T-helper 17 cell (primary cell): ENCODE measurements at places on chromosomes 3 and 15.

DNA sequence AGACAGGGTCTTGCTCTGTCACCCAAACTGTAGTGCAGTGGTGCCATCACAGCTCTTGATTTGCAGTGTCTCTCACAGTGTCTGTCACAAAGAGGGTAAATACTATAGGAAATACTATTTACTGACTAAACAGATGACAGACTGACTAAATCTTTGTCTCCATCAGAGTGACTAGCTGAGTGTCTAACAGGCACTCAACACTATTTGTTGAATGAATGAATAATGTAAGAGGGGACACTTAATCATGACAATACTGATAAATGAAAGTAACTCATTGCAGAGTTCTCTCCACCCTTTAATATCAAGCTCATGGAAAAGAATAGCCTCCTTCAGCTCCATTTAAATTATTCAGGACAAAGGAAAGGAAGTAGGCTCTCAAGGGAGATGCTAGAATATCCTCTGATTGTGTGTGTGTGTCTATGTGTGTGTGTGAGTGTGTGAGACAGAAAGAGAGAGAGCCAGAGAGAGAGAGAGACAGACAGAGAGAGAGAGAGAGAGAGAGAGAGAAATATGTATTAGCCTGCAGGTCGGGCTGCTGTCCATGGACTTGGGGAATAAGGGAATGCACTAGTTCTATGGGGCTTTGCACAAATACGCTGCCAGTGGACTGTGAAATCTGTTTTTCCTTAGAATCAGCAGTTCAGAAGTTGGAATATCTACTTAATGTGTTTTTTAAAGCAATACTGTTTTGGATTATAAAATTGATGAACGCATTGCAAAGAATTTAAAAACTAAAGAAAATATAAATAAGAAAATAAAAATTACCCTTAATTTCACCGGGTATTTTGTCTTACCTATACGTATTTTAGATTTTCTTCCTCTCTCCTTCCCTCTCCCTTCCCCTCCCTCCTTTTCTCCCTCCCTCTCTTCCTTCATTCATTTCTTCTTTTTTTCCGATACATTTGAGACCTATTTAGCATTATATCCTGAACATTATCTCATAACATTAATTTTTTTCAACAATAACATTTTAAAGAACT lies 132.9 kb upstream of the LRIG1 start:
- no peak overlapping the region for H3K4me3 ChIP-seq
- no peaks in the 10 kb centered on the region for H3K4me1 ChIP-seq
- H3K27ac ChIP-seq: no peak overlapping the region
- H3K27me3 ChIP-seq: peaks cover 4% of the 10 kb centered on the region
- DNase-seq: no peak
- no peaks in the 10 kb centered on the region for H3K36me3 ChIP-seq

GRCh38 chr3:161414907-161415306 lies 43.6 kb upstream of the SPTSSB start:
- peaks cover 2% of the 10 kb centered on the region for H3K36me3 ChIP-seq
- no peak overlapping the region for H3K27ac ChIP-seq
- peaks cover 18% of the 10 kb centered on the region for H3K27me3 ChIP-seq
- H3K4me3 ChIP-seq: no peak overlapping the region

- peaks cover 9% of the 10 kb centered on the region for H3K36me3 ChIP-seq
- peak overlapping the region; percentile 60 for H3K27ac ChIP-seq
- H3K4me3 ChIP-seq: peak overlapping the region; percentile 97
- H3K4me1 ChIP-seq: peaks cover 49% of the 10 kb centered on the region
- H3K27me3 ChIP-seq: no peaks in the 10 kb centered on the region
These were observed 451 bp downstream of the CHCHD4 start for GRCh38 chr3:14124223-14124614.

DNA sequence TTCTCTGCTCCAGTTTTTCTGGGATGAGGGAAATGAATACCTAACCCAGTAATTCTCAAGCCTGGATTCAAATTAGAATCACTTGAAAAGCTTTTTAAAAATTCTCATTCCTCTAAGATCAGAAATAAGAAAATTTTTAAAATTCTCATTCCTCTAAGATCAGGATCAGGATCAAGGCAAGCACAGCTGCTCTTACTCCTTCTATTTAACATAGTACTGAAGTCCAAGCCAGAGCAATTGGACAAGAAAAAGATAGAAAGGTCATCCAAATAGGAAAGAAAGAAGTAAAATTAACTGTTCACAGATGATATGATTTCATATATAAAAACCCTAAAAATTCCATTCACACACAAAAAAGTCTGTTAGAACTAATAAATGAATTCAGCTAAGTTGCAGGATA lies 24.2 kb upstream of the CLRN1 start:
- H3K27me3 ChIP-seq: peaks cover 41% of the 10 kb centered on the region
- H3K4me1 ChIP-seq: no peaks in the 10 kb centered on the region
- H3K4me3 ChIP-seq: no peak overlapping the region
- no peak for DNase-seq
- H3K27ac ChIP-seq: no peak overlapping the region

DNA sequence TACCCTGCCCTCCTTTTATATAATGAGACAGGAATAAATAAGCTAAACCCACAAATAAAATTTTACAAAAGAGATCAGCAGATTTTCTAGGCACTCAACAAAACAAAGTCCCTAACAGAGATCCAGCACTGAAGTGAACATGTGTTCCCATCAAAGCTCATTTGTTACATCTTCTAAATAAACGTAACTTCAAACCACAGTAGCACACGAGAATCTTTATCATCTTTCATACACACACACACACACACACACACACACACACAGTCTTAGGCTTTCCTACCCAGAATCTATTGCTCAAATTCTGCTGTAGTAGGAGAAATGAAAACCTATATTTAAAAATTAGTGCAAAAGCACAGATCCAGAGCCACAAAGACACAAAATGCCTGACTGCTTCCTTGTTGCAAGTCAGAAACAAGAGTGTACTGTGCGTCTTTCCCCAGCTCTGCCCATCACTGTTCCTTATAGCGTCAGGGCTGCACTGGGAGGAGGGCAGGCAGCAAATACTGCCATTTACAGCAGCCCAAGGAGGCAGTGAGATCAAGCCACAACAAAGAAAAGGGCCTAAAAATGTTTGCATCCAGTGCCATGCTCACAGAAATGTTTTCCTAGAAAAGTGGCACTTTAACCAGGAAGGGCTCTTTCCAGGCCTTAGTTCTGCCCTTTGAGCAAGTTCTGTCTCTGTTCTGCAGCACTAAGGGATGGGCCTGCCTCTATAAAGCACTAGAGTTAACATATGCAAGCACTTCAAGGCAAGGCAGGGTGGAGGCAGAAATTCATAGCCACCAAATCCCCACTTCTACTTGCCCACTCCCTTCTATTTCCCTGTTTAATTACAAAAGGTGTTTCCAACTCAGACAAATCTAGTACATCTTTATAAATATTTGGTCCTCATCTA lies 6.0 kb downstream of the IP6K1 start:
- H3K4me1 ChIP-seq: peaks cover 23% of the 10 kb centered on the region
- no peak for DNase-seq

GRCh38 chr3:170542704-170543103 lies 43.2 kb downstream of the SLC7A14 start:
- no peaks in the 10 kb centered on the region for H3K36me3 ChIP-seq
- H3K4me1 ChIP-seq: no peaks in the 10 kb centered on the region
- H3K4me3 ChIP-seq: no peak overlapping the region
- peaks cover 33% of the 10 kb centered on the region for H3K27me3 ChIP-seq
- no peak for DNase-seq

- no peak overlapping the region for H3K4me3 ChIP-seq
- H3K36me3 ChIP-seq: no peaks in the 10 kb centered on the region
- H3K27ac ChIP-seq: no peak overlapping the region
These were observed 329.1 kb downstream of the VPS13C start for GRCh38 chr15:61731099-61731498.

- no peaks in the 10 kb centered on the region for H3K27me3 ChIP-seq
- peaks cover 12% of the 10 kb centered on the region for H3K4me1 ChIP-seq
- no peak for DNase-seq
- no peak overlapping the region for H3K27ac ChIP-seq
These were observed 33.8 kb downstream of the NMD3 start for GRCh38 chr3:161254861-161255260.

DNA sequence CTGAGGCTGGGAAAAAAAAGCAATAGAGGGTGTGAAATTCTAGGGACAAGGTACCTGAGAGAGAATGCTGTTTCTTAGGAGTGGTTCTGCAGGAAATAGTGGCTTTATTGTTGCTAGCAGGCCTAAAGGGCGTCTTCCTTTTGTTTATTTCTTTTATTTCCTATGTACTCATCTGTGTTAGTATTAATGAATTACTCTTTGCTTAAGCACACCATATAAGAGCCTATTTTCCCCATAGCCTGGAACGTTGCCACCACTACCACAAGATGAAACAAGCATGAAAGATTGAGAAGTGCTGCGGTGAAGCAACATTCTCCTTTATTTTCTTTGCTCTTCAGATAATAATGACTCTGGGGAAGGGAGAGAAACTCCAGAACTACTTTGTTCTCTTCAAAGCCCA lies 21.3 kb upstream of the GOLIM4 start:
- no peaks in the 10 kb centered on the region for H3K36me3 ChIP-seq
- H3K4me3 ChIP-seq: no peak overlapping the region
- no peak for DNase-seq
- H3K27ac ChIP-seq: no peak overlapping the region
- no peaks in the 10 kb centered on the region for H3K27me3 ChIP-seq
- no peaks in the 10 kb centered on the region for H3K4me1 ChIP-seq

- no peak overlapping the region for H3K4me3 ChIP-seq
- peaks cover 16% of the 10 kb centered on the region for H3K27me3 ChIP-seq
- peaks cover 2% of the 10 kb centered on the region for H3K36me3 ChIP-seq
- H3K27ac ChIP-seq: no peak overlapping the region
- H3K4me1 ChIP-seq: no peaks in the 10 kb centered on the region
These were observed 13.9 kb upstream of the TOP2B start for GRCh38 chr3:25678581-25678980.
